ENCODE measurements at places on chromosomes 3 and 15.

GRCh38 chr3:111303760-111304159 is 232.1 kb downstream of the NECTIN3 start:
- DNase-seq, result no peak

DNA sequence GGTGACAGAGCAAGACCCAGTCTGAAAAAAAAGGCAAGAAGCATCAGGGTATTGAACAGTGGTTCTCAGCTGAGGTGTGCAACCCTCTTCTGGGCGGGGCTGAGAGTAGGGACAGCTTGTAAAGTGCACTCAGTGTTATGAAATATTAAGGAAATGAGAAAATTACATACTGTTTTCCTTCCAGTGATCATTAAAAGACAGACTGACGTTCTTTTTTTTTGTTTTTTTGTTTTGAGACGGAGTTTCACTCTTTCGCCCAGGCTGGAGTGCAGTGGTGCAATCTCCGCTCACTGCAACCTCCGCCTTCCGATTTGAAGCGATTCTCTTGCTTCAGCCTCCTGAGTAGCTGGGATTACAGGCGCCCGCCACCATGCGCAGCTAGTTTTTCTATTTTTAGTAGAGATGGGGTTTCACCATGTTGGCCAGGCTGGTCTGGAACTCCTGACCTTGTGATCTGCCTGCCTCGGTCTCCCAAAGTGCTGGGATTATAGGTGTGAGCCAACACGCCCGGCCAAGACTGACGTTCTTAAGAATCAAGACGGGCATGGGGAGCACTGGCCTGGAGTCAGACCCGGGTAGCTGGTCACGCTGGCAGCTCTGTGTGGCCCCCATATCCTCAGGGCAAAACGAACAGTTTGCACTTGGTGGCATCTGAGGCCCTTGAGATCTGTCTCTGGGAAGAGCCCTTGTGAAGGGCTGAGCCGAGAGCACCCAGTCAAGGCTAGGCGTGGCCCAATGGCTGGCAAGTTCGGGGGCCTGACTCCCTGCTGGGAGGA is 11.4 kb downstream of the MAN2A2 start:
- no peak for DNase-seq

GRCh38 chr3:188211476-188211875 is 57.5 kb downstream of the LPP start:
- no peak for DNase-seq

- DNase-seq, result no peak
These were observed 246.1 kb downstream of the NFKBIZ start for GRCh38 chr3:102095383-102095782.

- no peak for DNase-seq
These were observed 11.3 kb downstream of the SETD2 start for GRCh38 chr3:47152578-47152977.

DNA sequence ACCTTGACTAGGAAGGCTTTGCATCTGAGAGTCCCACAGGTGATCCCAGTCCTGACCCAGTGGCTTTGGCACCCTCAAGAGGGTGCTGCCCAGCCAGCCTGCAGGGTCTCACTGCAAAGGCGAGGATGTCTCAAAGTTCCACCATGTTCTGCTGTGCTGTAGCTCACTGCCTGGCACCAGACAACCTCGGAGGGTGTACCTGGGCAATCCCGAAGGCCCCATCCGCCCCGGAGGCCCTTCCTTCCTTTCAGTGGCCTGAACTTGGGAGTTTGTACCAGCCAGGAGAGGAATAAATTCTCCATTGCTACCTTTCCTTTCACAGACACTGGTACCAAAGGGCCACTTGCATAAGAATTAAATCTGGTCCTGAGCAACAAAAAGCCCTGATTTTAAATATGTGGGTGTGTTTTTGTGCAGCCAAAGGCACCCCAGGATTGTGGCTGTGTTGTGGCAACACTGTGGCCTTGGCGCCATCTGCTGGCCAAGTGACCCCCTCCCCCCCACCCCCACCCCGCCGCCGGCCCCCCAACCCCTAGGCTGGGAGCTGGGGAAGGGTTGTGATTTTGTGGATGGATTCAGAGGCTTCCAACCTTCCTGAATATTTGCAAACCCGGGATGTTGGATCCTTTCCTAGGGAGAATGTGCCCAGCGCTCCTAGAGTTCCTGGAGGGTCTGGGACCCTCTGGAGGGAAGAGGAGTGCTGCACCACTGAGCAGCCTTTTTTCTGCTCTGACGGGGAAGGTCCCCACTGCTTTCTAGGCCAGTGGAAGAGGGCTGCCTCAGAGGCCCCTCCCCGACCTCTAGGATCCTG is 9.7 kb upstream of the PTPN23 start:
- no peak for DNase-seq

DNA sequence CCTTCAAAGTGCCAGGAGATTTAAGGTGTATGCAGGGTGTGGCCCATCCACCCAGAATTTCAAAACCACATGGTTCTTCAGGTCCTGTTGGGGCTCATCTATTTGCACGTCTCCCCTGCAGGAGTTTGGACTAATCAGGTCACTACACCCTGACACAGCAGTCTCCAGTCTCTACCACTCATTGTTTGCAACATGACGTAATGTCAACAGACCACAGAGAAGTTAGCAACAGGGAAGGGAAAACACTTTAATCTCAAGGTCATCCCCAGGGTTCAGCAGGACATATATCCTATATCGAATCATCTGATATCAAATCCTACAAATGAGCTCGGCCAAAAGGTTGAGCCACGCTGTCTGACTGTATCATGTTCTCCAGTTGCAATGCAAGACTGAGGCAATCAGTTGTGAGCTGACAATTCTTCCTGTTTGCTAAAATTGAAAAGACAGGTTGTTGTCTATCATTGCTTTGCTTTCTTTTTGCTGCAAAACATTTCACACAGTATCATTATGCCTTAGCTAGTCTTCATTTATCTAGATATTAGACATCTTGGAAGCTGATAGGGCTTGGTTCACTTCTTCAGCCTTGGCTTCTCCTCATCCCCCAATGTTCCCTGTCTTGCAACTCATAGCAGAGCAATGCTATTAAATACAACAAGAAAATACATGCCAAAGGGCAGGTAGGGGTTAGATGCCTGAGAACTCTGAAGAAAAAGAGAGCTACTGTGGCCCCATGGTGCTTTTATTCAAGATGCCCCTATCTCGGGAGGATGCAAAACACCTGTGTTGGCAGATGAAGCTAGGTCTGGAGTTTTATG is 13.4 kb upstream of the LEKR1 start:
- DNase-seq, result no peak

GRCh38 chr3:108489776-108490175 is 20.6 kb downstream of the MYH15 start:
- DNase-seq, result no peak

- no peak for DNase-seq
These were observed 427.7 kb downstream of the GABRG3 start for GRCh38 chr15:27398631-27399161.
